ENCODE measurements at places on chromosomes 7 and 10.

DNA sequence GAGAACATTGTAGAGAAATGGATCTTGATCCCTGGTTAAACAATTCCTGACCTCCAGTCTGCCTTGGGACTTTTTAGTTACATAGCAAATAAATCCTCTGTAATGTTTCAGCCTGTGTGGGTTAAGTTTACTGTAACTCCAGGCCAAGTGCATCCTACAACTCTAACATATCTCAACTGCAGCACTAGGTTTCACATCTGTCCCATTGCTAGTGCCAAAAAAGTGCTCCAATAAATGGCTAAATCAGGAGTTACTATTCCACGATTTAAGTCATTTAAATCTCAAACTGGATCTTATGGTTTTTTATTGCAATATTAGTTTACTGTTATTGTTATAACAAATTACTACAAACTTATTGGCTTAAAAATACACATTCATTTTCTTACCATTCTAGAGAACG, 479.6 kb downstream of the GPAM start:
- no peak for DNase-seq

GRCh38 chr7:20417260-20417659, 86.6 kb downstream of the ITGB8 start:
- no peak for DNase-seq

GRCh38 chr10:84665883-84666463, 337.6 kb downstream of the CCSER2 start:
- no peak for DNase-seq

DNA sequence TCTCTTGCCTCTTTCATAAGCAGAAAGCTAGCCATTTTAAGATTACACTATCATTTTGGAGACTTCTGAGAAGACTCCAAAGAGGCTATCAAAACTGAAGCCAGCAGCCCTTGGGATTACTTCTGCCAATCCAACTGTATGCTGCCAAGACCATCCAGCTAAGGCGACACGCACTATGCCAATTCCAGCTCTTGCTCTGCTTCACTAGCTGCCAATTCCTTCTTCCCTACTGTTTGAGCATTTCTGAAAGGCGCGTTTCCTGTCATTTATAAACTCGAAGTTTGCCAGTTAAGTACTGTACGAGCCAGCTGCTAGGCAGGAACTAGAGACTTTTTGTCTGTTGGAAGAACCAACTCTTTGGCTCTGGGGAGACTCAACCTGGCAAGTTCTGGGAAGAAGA, 36.5 kb downstream of the MALSU1 start:
- DNase-seq: no peak

- DNase-seq: no peak
Measured at GRCh38 chr7:157122800-157123495, 15.8 kb upstream of the UBE3C start.

DNA sequence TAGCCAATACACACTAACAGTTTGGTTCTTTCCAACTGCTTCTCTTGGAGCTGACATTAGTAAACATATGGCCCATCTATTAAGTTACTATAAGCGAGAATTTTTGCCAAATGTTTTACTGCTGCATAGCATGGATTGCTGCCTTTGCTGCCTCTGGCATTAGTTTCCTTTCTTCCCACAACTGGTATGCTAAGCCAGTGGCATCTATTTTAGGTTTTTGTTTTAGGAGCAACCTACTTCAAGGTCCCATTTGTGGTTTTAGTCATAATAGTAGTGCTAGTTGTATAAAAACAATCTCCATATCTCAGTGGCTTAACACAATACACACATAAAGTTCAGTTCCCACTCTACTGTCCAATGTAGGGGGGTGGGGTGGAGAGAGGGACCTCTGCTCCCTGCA, 25.9 kb upstream of the PANK1 start:
- no peak for DNase-seq

DNA sequence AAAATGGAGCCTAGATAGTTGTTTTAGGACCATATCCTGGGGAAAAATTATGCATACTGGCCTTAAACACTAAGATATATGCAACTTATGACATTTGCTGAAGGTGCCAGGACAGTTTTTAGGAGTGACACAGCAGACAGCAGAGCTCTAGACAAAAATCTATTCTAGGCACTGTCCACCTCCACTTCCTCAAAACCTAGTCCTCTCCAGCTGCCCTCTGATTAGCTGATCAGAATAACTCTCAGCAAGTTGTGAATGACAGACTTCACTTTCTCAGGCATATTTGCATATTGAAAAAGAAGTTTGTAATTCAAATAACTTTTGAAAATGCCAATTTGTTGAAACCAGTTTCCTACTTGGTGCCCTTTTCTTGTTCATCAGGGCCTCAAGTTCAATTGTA, 152.3 kb upstream of the STEAP4 start:
- DNase-seq: no peak

- DNase-seq: peak; percentile 28
Measured at GRCh38 chr10:124632064-124632531, 112.1 kb downstream of the FAM53B start.

DNA sequence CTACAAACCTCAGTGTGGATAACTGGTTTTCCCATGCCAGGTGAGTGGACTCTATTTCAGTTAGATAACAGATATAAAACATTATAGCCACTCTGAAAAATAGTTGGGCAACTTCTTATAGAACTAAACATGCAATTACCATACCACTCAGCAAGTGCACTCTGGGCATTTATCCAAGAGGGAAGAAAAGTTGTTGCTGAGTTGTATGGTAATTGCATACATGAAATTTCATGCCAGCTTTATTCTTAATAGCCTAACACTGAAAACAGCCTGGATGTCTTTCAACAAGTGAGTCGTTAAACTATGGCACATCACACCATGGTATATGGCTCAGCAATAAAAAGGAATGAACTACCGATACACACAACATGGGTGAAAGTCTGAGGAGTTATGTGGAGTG, 10.6 kb upstream of the UPP1 start:
- DNase-seq: no peak

DNA sequence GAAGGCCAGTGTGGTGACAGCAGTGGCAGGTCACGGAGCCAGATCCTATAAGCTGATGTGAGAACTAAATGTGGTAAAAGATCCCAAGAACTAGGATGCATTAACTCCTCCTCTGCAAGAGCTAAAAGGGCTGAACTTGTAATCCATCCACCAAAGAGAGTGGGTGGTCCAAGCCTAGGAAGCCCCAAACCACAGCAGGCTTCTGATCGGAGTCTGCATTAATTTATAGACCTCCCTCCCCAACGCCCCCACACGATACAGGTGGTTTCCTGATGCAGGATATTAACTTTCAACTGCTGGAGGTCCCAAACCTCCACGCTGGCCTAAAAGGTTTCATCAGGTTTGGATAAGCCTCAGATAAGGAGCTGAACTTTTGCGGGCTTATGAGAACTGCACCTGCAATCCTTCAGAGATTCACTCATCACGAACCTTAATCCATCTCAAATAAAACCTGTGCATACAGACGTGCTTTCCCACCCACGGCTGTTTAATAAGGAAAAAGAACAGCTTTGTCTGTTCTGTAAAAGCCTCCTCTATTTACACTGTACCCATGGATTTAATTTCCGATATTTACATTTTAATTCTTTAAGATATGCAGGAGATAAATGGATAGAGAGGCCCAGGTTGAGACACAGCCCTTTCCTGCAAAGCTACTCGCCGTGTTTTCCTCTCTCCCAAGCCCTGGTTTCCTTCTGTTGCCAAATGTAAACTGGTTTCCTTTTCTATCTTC, 74.9 kb downstream of the GFRA1 start:
- DNase-seq: no peak

GRCh38 chr7:104848138-104848990, 165.6 kb upstream of the KMT2E start:
- DNase-seq: peak; percentile 35

- no peak for DNase-seq
Measured at GRCh38 chr10:23528419-23528818, 89.5 kb downstream of the OTUD1 start.

All from fibroblast of mammary gland (primary cell).